Suppressor macrophage treated with lipopolysaccharide for 1 hour (primary cell): ENCODE measurements at places on chromosomes 2 and 18.

DNA sequence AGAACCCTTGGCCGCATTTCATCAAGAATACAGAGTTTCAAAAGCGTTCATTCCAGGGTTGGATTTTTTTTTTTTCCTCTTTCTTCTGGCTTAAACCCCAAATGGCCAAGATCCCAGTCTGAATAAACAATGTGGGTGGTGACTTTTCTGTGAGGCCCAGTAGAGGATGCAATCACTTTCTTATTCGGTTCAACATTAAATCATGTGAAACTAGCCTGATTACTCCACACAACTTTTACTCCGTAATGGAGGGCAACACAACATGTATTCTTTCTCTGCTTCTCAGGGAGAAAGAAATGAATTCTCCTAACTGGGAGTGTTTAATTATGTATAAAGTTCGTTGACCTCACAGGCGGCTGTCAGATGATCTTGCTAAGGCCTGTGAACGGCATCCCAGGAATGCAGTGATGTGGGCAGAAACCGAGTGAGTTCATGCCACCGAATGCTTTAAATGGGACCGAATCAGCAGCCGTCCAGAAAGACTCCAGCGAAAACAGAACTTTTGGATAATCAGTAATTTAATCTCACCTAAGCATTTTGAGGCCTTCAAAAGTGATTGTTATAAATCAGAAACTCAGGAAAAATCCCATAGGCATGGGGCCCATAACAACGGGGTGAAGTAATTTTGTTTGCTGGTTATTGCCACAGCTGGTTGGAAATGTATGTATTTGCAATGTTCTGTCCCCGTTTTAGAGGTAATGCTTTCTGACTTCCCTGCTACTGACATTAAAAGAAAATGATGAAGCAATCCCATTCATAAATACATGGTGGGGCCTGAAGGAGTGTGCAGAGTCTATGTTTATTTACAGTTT lies 81.5 kb downstream of the BCL2 start:
- DNase-seq, result peak; percentile 50

- DNase-seq, result peak; percentile 32
Measured at GRCh38 chr2:78999406-78999805, 26.1 kb upstream of the REG3G start.

DNA sequence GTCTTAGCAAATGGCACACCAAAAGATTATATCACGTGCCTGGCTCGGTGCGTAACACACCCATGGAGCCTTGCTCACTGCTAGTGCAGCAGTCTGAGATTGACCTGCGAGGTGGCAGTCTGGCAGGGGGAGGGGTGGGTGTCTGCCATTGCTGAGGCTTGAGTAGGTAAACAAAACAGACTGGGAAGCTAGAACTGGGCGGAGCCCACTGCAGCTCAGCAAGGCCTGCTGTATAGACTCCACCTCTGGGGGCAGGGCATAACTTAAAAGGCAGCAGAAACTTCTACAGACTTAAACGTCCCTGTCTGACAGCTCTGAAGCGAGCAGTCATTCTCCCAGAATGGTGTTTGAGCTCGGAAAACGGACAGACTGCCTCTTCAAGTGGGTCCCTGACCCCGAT lies 55.9 kb upstream of the FSHR start:
- DNase-seq, result no peak

- DNase-seq, result peak; percentile 64
Measured at GRCh38 chr2:113799375-113799774, 42.9 kb upstream of the SLC35F5 start.
